ENCODE measurements at places on chromosomes 4 and X.
A peak's percentile ranks its signal among the peaks of the same experiment; 100 is the strongest.

GRCh38 chrX:125497667-125498066, 178.0 kb downstream of the TEX13C start:
- DNase-seq: no peak

DNA sequence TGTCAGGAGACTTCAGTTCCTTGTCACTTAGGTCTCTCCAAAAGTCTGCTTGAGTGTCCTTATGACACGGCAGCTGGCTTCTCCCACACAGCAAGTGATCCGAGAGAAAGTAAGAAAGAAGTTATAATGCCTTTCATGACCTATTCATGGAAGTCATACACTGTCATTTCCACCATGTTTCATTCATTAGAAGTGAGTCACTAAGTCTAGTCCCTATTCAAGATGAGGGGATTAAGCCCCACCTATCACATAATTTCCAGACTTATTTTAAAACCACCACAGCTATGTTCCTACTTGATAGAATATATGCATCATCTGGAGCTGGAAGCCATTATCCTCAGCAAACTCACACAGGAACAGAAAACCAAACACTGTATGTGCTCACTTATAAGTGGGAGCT, 25.2 kb upstream of the COL25A1 start:
- DNase-seq: no peak

DNA sequence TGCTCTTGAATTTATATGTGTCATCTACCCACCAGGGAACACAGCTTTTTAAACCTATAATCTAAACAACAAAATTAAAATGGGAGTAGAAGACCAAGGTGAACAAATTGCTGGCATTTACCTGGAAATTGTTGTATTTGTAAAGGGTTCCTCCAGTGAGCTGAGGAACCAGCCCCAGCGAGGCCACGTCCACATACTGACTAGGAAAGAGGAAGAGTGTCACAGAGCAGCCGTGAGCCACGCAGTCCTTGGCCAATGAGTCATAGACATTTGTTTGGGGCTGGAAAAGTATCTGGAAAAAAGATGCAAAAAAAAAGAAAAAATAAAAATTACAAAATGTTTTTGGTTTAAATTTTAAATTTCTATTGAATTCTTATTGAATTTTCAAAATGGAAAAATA, 58.7 kb downstream of the METTL14 start:
- DNase-seq: no peak

DNA sequence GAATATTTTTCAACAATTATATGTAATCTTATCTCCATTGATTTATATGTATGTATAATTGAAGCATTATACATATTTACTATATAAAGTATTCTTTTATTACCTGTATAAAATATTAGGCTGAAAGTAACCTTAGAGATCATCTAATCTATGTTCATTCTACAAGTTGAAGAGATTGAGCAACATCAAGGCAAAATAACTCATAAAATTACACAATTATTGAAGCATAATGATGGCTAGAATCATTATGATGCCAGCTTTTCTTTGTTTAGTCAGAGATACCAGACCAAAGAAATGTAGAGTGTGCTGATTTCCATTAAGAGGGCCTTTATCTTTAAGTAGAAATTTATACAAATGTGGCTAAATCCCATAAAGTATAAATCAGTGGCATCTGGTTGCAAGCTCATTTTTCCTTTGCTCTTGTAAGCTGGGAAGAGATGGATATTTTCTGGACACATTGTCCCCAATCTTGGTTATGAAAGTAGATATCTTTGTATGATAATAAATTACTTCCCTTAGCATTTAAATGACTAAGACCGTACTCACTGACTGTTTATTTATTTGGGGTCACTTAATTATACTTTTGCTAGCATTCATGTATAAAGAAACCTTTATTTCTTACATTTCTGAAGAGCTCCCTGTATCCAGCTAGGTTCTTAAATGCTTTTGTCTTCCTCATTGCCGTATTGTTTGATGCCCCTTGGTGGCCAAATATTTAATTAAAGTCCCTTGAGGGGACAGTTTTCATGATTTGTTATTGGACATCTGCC, 339.8 kb downstream of the PCDH7 start:
- DNase-seq: no peak

- DNase-seq: no peak
Observed at GRCh38 chr4:188854436-188854835, 715.2 kb downstream of the TRIML1 start.

GRCh38 chr4:179123084-179123483, 1680.8 kb upstream of the AGA start:
- no peak for DNase-seq

DNA sequence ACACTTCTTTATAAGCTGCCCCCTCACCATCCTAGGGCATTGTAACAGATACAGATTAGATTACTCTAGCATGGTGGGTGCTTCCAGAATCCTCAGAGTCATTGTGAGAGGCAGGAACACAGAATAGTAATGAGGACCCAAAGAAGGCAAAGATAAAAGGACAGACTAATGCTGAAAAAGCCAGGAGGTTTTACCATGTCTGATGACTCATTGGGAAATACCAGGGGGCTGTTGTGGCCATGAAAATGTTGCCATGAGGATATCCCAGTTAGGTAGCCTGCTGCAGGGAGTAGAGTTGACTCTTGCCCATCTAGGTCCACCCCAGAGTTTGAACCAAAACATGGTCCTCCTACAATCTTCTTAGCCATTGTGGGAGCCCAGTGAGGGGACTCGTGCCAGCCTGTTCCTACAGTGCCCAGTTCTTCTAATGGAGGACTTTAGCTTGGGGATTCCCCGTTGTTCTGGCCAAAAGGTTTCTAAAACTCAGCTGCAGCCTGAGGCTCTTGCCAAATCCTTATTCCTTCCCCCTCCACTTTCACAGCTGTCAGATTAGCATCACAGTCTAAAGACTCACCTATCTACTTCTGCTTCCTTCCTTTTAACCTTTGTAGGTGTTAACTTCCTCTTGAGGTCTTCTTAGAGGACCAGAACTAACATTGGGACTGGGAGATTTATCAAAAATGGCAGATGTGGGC, 586.0 kb upstream of the AADAT start:
- no peak for DNase-seq

- no peak for DNase-seq
Observed at GRCh38 chrX:129682979-129683378, 28.2 kb upstream of the APLN start.

- DNase-seq: no peak
Observed at GRCh38 chr4:72602396-72603376, 33.7 kb upstream of the ADAMTS3 start.

GRCh38 chr4:48651914-48652313, 128.2 kb downstream of the FRYL start:
- no peak for DNase-seq

- DNase-seq: no peak
Observed at GRCh38 chrX:47745416-47745815, 86.4 kb upstream of the UXT start.

GRCh38 chr4:57658673-57659072, 548.5 kb upstream of the IGFBP7 start:
- DNase-seq: no peak

DNA sequence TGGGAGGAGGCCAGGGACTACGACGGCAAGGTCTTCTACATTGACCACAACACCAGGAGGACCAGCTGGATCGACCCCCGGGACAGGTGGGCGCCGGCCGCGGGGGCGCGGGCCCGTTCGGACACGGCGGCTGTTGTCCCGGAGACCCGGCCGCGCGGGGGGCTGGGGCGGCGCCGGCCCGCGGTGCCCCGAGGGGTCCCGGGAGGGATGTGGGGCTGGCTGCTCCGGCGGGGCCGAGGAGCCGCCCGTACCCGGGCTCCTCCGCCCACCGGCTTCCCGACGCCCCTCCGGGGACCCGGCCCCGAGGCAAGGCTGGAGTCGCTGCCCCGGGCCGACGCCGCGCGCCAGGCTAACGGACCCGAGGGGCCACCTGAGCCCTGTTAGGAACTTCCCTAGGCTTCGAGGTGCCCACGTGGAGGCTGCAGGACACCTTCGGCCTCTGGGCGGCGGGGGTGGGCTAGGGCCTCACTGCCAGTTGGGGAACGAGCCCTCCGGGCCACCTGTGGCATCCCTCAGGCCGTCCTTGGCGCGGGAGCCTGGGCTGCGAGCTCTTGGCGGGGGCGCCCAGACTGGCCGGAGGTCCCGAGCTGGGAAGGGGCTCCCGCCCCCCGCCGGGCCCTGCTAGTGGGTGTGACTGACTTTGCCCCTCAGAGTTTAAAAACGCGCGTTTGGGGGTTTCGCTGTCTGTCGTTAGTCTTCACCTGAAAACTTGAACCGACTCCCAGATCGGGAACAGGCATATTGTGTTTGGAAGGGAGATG, 660 bp downstream of the WWC2 start:
- no peak for DNase-seq

- no peak for DNase-seq
Observed at GRCh38 chr4:56540826-56541225, 35.2 kb downstream of the ARL9 start.

GRCh38 chrX:9048801-9049200, 14.9 kb upstream of the FAM9B start:
- DNase-seq: no peak

DNA sequence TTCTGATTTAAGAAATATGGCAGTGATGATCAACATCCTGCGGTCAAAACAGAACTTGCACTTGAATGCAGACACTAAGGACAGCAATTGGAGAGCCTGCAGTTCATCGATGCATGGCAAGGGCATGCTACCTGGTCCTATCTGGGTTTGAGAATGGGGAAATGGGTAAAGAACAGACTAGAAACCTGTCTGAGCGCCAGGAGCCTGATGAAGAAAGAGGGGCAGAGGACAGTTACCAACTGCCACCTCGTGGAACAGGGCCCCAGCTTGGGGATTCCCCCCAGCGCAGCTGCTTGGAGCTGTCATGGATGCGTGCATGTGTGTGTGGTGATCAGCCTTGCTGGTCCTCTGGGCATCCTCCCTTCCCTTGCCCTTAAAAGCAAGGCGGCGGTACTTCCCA, 30.2 kb upstream of the NKRF start:
- no peak for DNase-seq

DNA sequence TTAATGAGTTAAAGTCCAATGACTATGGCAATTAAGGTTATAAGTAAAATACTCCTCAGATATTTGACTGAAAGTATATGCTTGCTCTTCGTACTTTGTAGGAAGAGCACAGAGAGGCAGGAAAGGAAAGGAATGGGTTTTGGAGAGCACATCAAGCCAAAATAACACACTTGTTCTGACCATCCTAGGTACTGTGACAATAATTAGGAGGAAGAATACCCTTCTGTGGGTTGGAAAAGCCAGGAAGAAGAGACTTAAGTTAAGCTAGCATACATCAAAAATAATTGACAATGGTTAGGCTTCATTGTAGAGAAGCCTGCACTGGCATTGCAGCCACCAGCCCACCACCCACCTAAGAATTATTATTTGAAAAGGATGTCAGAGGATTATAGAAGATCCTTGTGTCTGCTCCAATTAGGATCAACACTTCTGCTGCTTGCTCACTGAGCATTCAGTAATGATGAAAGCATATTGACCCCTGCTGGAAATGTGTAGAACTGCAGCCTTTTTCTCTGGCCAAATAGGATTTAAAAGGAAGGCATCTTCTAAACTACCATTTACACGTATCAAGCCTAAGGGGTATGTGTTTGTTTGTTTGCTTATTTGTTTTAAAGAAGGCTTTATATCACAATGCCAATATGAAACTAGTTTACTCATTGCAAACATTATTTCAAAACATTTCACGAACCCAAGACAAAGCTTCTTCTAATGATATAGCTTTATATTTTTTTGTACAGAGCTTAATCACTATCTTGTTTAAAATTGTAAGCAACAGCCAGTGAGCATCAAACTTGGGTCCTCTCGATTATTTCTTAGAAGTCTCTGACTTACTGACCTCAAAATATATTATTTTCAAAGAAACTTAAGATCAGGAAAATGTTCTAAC, 286.2 kb upstream of the TET2 start:
- peak; percentile 41 for DNase-seq

DNA sequence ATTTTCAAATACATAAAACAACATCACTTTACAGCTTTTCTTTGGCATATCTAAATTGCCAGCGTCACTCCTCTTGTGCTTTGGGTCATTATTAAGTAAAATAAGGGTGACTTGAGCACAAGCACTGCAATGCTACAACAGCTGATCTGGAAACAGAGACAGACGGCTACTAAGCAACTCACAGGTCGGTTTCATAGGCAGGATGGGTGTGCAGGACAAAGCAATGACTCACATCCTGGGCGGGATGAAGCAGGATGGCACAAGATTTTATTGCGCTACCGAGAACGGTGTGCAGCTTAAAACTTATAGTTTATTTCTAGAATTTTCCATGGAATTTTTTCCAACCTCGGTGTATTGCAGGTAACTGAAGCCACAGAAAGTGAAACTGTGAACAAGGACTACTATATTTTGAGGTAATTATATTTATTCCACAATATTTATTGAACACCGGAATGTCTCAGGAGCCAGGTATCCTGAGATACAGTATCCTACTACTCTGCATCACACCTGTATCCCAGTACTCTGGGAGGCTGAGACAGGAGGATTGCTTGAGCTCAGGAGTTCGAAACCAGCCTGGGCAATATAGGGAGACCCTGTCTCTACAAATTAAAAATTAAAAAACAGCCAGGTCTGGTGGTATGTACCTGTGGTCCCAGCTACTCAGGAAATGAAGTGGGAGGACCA, 215.5 kb downstream of the APBB2 start:
- DNase-seq: no peak

GRCh38 chr4:337932-338758, 531 bp downstream of the ZNF141 start:
- DNase-seq: no peak

GRCh38 chr4:876780-877179, 50.9 kb upstream of the CPLX1 start:
- peak; percentile 9 for DNase-seq

DNA sequence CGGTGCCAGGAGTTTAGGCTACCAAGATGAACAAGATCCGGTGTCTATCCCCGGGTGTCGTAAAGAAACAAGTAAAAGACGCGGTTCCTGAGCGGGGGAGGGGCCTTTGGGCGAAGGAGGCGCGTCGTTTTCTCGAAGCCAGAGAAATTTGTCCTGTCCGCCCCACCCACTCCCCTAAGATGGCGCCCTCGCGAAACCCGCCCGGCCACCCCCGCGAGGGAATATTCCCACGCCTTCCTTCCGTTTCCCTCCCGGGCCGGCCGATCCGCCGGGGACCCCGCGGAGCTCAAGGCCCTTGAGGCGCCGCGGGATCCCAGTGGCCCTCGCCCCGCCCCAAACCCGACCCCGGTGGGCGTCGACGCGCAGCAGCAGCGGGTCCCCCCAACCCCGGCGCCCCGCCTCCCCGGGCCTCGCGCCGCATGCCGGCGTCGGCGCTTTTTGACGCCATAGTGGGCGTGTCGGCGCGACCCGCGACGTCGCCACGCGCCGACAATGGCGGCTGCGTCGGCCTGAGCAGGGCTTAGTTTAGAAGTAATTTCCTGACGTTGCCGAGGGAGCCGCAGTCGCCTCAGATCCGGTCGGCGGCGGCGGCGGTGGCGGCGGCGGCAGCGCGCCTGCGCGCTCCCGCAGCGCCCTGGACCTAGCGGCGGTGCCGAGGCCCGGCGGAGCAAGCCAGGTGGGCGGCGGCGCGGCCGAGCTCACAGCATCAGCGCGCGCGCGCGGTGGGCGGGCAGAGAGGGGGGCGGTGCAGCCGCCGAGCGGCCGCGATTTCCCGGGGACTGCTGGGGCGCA, 432 bp upstream of the HTATSF1 start:
- DNase-seq: peak; percentile 16
